AML-193 (cell line): ENCODE measurements at places on chromosomes 16 and 17.

GRCh38 chr16:64543441-64543840, 578.4 kb downstream of the CDH11 start:
- no peak for DNase-seq

GRCh38 chr17:72561680-72562079, 440.9 kb downstream of the SOX9 start:
- no peak for DNase-seq

GRCh38 chr16:79316004-79316458, 284.5 kb downstream of the MAF start:
- DNase-seq, result no peak

- DNase-seq, result no peak
Measured at GRCh38 chr17:73010414-73010813, 82.1 kb downstream of the SLC39A11 start.

GRCh38 chr17:80290156-80290555, 29.5 kb downstream of the RNF213 start:
- DNase-seq, result no peak

DNA sequence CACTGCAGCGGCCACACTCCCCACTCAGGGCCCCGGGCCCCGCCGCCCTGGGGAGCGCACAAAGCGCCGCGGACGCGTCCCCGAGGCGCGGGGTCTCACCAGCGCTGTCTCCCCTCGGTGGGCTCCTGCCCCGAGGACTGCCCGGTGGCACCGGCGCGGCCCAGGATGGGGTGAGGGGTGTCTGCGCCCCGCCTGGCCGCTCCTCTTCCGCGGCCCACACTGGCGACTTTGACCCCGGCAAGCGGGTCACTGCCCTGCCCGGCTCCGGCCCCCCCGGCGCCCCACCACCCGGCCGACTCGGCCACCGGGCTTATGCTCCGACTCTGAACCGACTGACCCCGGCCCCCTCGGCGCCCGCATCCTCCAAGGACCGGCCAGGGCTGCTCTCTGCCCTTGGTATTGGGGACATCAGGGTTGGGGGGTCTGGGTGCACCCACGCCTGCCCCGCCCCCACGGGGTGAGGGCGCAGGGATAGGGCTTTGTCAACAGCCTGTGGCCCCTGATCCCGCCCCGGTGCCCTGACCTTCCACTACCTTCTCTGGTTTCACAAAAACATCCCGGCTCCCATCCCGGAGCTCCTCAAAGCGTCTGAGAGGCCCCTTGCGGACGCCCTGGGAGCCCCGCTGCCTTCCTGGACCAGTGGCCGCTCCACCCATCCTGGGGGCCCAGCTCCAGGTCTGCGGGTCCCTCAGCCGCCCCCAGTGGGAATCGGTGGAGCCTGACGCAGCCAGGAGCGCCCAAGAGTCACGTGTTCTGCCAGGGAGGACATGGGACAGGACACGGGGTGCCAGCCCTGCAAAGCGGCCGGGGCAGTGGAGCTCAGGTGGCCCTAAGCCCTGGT, 829 bp downstream of the GCGR start:
- no peak for DNase-seq

GRCh38 chr16:67632415-67633172, 12.3 kb upstream of the CARMIL2 start:
- DNase-seq, result no peak

DNA sequence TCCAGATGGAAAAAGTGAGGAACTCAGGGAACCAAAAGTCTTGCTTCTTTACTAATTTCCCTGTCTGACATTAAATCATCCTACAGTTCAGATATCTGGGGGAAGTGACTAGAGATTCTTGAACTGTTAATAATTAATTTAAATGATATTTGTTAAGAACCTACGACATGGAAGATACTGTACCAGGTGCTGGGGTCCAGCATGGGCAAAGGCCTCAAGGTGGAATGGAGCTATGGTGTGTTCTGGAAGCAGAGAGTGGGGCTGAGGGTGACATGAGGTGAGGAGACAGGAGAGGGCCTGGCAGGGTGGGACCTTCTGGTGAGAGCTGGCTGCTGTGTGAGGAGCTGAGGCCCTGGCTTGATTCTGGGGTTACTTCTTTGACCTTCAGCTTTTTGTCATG, 6.0 kb upstream of the CCL2 start:
- DNase-seq, result no peak

- DNase-seq, result peak; percentile 94
Measured at GRCh38 chr17:82105882-82106687, 8.0 kb upstream of the FASN start.

GRCh38 chr17:9287306-9287705, 266.0 kb downstream of the NTN1 start:
- DNase-seq, result no peak

DNA sequence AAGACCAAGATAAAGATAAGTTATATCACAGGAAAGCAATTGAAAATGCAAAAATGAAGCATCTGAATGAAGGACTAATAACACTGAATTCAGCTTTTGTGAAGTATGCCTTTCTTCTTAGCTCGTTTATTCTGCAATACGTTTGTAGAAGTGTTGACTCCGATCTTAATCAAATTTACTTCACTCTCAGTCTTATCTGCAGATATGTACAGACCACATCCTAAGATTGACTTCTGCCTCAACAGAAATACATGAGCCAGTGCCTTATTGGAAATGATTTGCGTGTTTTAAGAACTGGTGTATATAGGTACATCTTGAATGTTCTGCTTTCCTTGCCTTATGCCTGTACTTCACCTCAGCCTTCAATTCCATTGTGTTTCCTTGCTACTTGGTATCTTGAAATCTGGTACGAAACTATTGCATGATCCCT, 1.3 kb downstream of the ATF7IP2 start:
- DNase-seq, result no peak

GRCh38 chr17:4849011-4849536, 15.9 kb downstream of the MINK1 start:
- no peak for DNase-seq

DNA sequence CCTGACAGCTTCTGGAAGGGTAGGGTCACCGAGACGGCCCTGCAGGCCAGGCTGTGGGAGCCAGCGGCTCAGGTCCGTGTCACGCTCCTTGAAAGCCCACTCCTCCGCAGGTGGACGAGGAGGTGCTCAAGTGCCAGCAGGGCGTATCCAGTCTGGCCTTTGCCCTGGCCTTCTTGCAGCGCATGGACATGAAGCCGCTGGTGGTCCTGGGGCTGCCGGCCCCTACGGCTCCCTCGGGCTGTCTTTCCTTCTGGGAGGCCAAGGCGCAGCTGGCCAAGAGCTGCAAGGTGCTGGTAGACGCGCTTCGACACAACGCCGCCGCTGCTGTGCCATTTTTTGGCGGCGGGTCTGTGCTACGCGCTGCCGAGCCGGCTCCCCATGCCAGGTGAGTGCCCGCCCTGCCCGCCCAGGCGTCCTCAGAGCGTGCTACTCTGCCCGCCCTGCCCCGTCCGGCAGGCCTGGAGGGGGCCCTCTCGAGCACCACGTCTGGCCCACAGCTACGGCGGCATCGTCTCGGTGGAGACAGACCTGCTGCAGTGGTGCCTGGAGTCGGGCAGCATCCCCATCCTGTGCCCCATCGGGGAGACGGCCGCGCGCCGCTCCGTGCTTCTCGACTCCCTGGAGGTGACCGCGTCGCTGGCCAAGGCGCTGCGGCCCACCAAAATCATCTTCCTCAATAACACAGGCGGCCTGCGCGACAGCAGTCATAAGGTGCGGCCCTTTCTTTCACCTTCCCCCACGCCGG, 1.3 kb downstream of the NAGS start:
- DNase-seq, result no peak
